Panc1 (cell line): ENCODE measurements at places on chromosomes 6 and 20. TPM values are rescaled to one million over a fixed set of nuclear protein-coding genes. Genes with fewer than 3 reads are reported as not detected.

TRMT6 gene
- 27.9 TPM for total RNA-seq

TNNC2 gene
- 0.26 TPM for total RNA-seq

TNXB gene
- total RNA-seq, result 1.8 TPM

KIFC1 gene
- total RNA-seq, result 81.8 TPM

LY86 gene
- total RNA-seq, result not detected

LY6G6C gene
- total RNA-seq, result 0.23 TPM

SPATS1 gene
- total RNA-seq, result not detected

BRD2 gene
- 209 TPM for total RNA-seq

POU5F1 gene
- total RNA-seq, result 1.1 TPM

OR2B6 gene
- total RNA-seq, result 0.26 TPM

RAET1G gene
- 1.2 TPM for total RNA-seq

RFX6 gene
- total RNA-seq, result not detected

LY6G6D gene
- total RNA-seq, result not detected

CPNE5 gene
- 0.44 TPM for total RNA-seq

BANF2 gene
- total RNA-seq, result not detected

ARFGEF2 gene
- total RNA-seq, result 36.6 TPM

HLA-DMB gene
- 0.44 TPM for total RNA-seq

MCM8 gene
- 28.3 TPM for total RNA-seq

ZSCAN26 gene
- 6.6 TPM for total RNA-seq

IYD gene
- 0.03 TPM for total RNA-seq

BNIP5 gene
- not detected for total RNA-seq

EPPIN gene
- not detected for total RNA-seq

RIMS1 gene
- total RNA-seq, result 0.18 TPM
